ENCODE measurements at places on chromosomes 5 and 9.

- no peak for DNase-seq
These were observed 10.1 kb downstream of the CDKN2A start for GRCh38 chr9:21984101-21984500.

DNA sequence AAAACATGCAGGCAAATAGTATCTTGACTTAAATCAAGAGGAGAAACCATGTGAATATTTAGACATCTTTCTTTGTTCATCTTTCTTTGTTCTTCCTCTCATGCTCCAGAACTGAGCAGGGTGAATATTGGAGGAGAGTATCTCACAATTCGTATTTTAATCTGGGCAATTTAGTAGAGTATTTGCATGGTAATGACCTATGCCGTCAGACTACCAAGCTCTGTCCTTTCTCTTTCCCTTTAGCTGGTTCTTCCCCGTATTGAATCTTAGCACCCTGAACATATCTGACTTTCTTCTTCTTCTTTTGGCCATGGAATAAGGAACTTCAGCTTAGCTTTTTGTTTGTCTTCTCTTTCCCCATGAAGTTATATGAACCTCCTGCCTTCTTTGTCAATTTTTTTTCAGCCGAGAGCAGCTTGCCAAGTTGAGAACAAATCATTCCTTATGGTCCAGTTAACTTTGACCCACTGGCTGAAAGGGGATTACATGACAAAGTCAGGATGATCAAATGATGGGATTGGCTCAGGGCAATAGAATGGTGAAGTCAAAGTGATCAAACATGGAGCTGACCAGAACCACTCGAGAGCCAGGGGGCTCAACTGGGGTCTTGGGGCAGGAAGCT, 95.8 kb downstream of the DAPK1 start:
- no peak for DNase-seq

DNA sequence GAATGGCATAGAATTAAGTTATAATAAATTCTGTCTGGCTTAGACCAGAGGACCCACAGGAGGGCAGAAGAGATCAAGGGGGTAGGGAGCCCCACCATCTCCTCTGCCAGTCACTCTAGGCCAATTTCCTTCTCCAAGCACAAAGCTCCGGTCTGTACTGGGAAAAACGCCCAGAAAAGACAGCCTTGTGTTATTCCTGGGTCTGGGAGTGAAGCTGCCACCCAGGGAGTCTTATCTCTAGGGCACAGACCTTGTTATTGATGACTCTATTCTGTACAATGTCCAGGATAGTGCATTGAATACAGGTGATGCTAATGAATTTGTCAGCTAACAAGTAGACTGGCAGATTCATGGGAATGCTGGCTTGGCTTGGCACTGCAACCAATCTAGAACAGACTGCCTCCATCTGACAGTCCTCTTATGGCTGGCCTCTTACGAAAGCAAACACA, 60.7 kb downstream of the MED27 start:
- DNase-seq, result no peak

GRCh38 chr5:93126634-93127033, 454.4 kb downstream of the NR2F1-AS1 start:
- no peak for DNase-seq

GRCh38 chr5:74314906-74315305, 325.6 kb downstream of the ENC1 start:
- no peak for DNase-seq

DNA sequence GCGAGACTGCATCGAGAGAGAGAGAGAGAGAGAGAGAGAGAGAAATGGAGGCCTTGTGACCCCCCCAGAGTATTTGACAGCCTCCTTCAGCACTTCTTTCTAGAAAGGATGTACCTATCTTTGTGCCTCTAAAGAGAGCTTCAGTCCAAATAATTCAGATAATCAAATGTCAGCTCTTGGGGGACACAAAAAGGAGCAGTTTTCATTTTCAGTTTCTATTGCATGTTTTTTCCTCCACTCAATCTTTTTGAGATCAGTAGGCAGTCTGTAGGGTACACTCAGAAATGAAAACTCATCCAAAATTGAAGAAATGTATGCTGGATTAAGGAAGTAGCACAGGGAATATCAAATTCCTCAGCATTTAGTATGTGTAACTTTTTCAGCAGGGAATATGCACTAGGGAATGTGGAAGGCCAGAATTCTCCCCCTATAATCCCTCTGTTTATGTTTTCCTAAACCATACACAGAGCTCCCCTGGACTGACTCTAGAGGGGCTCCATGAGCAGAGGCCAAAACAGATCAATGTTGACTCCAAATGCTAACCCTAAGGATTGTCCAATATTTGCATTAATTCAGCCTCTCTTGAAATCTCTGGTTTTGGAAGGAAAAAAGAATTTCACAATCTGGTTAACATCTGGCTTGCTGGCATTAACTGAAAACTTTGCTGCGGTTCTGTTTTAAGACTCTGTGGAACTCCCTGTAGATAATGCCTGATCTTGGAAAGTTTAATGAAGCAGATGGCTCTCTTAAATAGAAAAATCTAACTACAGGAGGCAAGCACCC, 250.1 kb downstream of the CEMIP2 start:
- no peak for DNase-seq

- no peak for DNase-seq
These were observed 272.6 kb downstream of the COX7C start for GRCh38 chr5:86890375-86890774.

DNA sequence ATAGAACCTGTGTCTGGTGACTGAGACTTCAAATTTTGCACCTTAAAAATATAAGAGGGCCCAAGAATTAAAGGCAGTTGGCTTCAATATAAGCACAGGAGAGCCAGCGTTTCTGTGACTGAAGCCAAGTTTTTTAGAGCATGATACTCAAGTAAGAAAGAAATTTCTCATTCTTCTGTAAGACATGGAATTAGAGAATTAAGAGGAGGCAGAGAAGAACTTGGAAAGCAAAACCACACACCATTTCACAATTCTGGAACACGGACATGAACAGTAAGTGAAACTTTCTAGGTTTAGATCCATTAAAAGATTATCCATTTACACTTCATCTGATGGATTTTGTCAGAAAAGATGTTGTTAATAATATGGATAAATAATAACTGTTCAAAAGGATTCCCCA, 8.9 kb upstream of the AGXT2 start:
- no peak for DNase-seq

GRCh38 chr9:87701931-87702421, 23.9 kb upstream of the CTSL start:
- no peak for DNase-seq

DNA sequence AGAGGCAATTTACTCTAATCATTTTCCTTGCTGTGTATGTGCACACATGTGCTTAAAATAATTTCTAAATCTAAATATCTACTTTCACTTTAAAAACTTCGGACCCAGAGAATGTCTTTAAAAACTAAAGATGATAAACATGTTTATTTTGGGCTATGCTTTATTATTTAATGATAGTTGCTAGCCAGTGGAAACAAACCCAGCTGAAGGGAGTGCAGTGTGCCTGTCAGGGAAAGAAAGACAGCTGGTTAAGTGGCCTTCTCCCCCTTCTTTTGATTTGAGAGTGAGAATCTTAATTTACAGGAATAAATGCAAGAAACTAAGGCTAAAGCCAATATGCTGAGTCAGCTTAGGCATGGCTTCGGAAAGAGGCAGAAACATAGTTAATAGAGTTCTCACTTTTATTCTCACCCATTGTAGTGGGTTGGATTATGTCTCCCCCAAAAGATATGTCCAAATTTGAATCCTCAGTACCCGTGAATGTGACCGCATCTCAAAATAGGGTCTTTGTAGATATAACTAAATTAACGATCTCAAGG, 111.4 kb downstream of the DCP2 start:
- DNase-seq, result no peak

DNA sequence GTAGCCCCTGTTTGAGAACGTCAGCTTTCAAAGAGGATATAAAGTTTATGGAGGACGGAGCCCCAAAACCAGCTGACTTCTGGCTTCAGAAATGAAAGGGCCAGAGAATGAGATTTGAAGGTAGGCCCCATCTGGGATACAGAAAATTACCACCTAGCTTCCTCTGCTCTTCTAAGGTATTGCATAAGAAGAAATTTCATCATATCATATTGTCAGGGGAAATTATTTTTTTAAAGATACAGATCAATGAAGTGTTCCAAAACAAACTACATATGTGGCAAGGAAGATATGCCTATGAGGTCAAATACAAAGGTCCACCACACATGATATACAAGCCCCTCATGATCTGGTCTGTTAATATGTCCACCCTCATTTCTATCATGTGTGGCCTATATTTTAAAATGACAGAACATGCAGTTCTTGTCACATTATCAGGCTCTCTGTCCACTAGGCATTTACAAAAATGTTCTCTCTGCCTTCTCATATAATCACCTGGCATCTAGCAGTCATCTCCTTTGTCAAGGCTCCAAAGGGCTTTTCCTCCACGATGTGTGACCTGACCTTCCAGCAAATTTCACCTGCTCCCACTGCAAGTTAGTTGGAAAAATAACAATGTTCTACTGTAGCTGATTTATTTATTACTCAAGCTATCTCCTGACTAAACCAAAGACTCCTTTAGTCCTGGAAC, 83.1 kb downstream of the DPYSL3 start:
- no peak for DNase-seq

GRCh38 chr9:1726993-1727759, 288.0 kb upstream of the SMARCA2 start:
- DNase-seq, result no peak

DNA sequence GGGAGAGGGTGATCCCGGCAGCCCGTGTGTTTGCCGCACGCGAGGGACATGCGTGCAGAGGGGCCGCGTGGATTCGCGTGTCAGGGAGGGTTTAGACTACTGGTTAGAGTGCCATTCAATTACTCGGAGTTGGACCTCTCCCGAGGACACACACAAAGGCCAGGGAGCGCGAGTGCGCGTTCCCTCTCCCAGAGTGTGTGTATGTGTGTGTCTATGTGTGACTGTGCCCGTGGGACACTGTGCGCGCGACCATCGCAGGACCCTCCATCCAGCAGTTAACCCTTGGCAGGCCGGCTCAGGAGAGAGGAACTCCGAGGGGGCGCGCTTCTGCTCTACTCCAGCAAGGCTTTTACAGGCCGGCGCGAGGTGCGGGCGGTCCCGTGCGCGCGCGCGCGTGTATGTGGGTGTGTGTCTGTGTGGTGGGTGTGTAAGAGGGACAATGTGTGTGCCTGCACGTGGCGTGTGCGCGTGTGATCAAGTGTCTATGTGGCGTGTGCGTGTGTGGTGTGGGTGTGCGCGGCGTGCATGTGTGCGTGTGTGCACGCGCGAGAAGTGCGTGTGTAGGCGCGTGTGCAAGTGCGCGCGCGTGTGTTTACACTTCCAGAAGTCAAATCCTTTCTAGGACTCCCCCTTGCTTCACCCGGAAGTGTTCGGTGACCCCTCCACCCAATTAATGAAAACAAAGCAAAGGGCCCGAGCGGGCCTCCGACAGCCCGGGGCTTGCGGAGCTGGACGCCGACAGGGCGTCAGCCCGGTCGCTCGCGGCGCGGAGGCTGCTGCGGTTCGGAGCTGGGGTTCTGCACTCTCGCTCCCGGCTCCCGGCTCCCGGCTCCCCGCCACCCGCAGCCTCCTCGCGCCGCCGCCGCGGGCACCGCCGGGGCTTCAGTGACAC, 75.3 kb upstream of the TBCA start:
- DNase-seq, result no peak

GRCh38 chr5:65185468-65185867, 296.3 kb downstream of the ADAMTS6 start:
- no peak for DNase-seq

- no peak for DNase-seq
These were observed 59.6 kb downstream of the ARHGAP26 start for GRCh38 chr5:142829801-142830220.

DNA sequence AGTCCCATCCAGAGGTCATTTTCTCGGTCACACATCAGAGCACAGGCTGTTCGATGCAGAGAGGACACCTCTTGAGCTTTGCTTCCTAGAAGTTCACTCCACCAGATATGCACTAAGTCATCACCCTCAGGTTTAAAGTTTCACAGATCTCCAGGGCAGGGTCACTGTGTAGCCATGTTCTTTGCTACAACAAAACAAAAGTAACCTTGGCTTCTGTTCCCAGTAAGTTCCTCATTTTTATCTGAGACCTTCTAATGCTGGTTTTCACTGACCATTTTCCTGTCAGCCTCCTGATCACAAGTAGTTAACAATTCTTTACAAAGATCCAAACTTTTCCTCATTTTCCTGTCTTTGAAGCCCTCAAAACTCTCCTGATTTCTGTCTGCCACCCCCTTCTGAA, 97.5 kb upstream of the CTSV start:
- DNase-seq, result no peak

DNA sequence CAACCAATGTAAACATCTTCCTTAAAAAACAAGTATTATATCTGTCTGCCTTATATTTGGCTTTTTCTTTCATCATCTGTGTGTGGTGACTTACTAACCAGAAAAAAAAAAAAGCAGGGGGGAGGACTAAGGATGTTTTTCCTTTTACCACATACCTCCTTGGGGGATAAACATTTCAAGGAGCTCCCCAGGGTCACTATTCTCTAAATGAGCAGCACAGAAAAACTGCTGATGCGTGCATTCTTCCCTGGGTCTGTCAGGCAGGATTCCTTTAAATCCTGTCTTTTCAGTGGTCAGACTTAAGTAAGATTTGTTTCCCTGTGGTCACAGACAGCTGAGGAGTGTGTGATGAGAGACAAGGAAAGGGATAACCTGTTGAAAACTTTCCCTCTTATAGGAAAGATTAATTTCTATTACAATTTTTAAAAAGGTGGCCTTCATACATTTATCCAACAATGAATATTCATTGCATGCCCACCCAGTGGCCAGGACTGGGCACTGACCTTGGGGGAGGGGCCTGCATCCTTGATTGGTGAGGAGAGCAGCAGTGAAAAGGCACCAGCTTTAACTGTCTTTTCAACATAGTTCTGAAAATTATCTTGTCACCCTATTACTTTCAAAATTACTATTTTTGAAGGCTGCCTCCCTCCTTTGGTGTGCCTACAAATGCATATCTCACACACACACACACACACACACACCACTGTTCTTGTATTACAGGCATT, 123.1 kb downstream of the TLE4 start:
- DNase-seq, result no peak

- no peak for DNase-seq
These were observed 138.0 kb upstream of the FSTL4 start for GRCh38 chr5:133750356-133750755.

DNA sequence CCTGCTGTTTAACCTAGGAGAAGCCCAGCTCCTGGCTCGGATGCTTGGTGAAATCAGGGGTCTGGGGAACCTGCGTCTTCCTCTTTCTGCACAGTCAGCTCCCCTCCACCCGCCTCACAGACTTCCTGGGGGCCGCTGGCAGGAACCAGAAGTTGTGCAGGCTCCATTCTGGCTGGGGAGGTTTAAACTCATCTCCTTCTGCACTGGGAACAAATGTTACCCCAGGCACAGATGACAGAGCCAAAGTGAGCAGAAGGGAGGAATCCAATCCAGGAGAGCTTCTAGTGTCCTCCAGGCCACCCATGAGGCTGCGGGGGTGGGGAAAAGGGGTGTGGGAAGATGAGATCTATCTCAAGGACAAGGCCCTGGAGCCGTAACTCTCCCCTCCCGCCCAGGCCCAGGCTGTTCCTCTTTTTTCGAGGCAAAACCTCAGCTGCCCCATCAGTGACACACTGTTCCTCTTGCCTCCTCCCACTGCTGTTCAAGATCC, 31.2 kb downstream of the KCNMB1 start:
- DNase-seq, result no peak

- no peak for DNase-seq
These were observed 179.4 kb upstream of the SPEF2 start for GRCh38 chr5:35438288-35438687.

- no peak for DNase-seq
These were observed 1.7 kb downstream of the ADRA1B start for GRCh38 chr5:159917994-159918393.

GRCh38 chr5:1341863-1342262, 3.0 kb downstream of the CLPTM1L start:
- no peak for DNase-seq

Data from activated T-helper 2 cell treated with anti-CD3 and anti-CD28 coated beads, Interferon-gamma antibody, Interleukin-2, Interleukin-4, amounts not matched to agents 10 μg/mL and 5 μg/mL and 100 μg/mL, durations not matched to agents 14 hours and 24 hours and 36 hours (primary cell).